ENCODE measurements at places on chromosomes 1 and 21. TPM values are rescaled to one million over a fixed set of nuclear protein-coding genes. Genes with fewer than 3 reads are reported as not detected.

DNA sequence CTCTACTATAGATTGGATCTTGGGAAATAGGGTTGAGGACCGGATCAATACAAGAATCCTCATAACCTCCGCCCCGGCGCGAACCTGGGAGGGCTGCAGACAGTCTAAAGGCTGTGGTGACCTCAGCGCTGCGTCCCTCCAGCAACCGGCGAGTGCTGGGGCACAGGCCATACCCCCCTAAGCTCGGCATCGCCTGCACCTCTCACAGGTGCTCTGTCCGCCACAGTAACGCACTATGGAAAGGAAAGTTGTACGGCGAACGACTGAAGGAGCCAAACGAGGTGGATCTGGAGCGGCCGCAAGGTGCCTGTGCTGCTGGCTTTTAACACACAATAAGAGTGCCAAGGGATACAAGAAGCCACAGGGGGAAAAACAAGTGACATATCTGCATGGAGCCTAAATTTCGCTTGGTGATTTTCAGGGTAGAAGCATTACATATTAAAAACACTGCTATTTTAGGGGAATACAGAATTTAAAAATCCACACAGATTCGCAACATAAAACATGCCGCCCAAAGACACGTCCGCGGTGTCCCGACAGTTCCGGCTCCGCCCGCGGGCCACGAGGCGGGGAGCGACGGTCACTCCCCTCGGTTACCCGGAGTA, 1.4 kb upstream of the RBM15 start:
- H3K27ac ChIP-seq = peak overlapping the region; percentile 97
- H3K27me3 ChIP-seq = no peaks in the 10 kb centered on the region
- H3K36me3 ChIP-seq = peaks cover 23% of the 10 kb centered on the region
- H3K4me1 ChIP-seq = peaks cover 39% of the 10 kb centered on the region
- DNase-seq = peak; percentile 79

DNA sequence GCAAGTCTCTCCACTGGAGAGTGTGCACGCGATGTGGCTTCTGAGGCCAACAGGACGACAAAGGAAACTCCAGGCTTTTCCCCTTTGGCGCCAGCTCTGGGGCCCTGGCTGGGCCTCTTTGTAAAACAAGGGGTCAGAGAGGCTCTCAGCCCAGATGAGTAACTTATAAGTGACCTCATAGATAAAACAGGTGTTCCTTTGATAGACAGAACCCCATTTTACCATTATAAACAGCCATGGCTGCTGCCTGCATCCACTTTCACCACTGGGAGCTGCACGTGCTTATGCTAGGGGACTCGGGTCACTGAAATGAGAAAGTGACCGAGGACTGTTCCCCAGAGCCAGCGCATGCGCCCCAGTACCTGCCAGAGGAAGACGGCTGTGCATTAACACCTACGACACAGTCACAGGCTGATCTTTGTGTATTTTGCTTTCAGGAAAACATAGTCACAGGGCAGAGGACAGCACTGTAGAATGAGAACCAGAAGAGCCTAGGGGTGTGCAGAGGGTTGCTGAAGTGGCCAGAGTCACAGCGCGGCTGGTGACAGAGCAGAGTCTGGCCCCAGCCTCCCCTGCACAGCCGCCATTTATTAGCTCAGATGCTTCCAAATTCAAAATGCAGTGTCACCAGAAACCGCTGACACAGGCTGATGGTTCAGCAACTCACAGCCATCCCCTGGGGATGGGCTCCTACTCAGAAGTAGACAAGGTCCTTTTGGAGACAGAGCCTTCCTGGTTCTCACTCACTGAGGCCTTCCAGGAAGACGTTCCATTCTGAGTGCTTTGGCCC, 12.7 kb downstream of the RNF207 start:
- no peak overlapping the region for H3K27ac ChIP-seq
- H3K4me1 ChIP-seq = no peaks in the 10 kb centered on the region
- H3K36me3 ChIP-seq = peaks cover 8% of the 10 kb centered on the region
- H3K4me3 ChIP-seq = no peak overlapping the region
- no peak for DNase-seq
- no peaks in the 10 kb centered on the region for H3K27me3 ChIP-seq

DNA sequence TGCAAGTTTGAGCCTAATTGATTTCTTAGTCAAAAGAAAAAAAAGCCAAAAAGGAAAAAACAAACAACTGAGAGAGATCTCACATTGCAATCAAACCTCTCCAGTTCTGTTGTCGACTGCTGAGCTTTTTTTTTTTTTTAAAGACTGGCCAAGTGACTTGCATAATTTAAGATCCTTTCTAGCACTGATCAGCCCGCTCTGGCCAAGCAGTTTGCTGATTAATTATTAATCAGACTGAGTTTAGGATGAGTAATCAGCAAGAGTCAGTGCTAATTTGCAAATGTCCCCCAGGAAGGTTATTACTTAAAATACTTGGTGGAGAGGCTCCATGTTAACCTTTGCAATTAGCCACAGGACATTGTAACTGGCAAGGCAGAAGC, 39.3 kb downstream of the HMGB4 start:
- no peaks in the 10 kb centered on the region for H3K27me3 ChIP-seq
- H3K27ac ChIP-seq = no peak overlapping the region
- no peaks in the 10 kb centered on the region for H3K4me1 ChIP-seq
- DNase-seq = no peak

DNA sequence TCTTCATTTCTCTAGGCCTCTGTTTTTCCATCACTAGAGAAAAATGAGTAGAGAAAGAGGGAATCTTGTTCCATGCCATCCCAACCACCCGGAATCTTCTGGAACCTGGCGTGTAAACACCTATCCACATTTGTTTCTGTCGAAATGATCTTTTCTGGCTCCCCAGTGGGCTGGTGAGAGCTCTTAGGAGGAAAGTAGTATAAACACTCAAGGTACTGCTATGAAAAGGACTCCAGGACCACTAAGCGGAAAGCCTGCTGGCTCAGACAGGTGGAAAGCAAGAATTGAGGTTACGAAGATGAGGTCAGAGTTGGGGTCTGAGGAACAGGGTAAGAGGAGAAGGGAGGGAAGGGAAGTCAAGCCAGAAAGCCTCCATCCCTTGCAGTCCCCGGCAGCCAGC, 90.8 kb downstream of the PLXNA2 start:
- no peak overlapping the region for H3K27ac ChIP-seq
- H3K27me3 ChIP-seq = no peaks in the 10 kb centered on the region
- no peak overlapping the region for H3K4me3 ChIP-seq
- DNase-seq = no peak

DNA sequence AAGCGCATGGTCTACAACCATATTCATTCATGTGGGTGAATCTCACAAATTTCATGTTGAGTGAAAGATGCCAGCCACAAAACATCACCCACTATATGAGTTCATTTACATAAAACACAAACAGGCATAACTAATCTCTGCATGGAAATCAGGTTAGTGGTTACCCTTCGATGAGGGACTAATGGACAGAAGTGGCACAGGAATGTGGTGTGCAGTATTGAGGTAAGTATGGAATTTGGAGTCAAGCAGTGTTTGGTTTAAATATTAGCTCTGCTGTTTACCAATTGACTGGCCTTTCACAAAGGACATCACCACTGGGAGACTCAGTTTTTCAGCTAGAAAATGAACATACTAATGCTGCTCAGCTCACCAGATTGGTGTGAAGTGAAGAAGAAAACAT, 24.2 kb downstream of the CCDC185 start:
- no peaks in the 10 kb centered on the region for H3K4me1 ChIP-seq
- H3K27me3 ChIP-seq = no peaks in the 10 kb centered on the region
- H3K36me3 ChIP-seq = no peaks in the 10 kb centered on the region
- no peak overlapping the region for H3K4me3 ChIP-seq
- no peak overlapping the region for H3K27ac ChIP-seq
- DNase-seq = no peak

DNA sequence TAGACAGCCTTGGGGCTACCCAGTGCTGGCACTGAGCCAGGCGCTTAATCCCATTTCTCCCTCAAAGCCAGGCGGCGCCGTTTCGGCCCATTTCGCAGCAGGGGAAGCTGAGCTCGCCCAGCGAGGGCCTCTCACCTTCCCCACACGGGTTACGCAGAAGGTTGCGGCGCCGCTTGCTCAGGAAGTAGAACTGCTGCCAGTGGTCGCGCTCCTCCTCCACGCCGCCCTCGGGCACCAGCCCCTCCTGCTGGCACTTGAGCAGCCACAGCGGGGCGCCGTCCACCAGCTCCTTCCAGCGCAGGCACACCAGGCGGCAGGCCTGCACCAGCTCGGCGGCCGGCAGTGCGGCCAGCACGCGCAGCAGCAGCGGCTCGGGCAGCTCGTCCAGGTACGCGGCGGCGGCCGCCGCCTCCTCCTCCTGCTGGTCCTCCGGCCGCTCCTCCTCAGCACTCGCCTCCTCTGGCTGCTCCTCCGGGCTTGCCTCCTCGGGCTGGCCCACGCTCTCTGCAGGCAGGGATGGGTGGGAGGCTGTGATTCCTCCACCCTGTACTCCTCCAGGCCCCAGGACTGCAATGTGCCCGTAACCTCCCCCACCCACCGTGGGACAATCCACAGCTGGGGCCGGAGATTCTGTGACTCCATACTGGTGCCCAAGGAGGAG, 3.8 kb downstream of the FBXO2 start:
- no peak overlapping the region for H3K27ac ChIP-seq
- H3K27me3 ChIP-seq = no peaks in the 10 kb centered on the region
- peak overlapping the region; percentile 25 for H3K4me3 ChIP-seq
- H3K36me3 ChIP-seq = no peaks in the 10 kb centered on the region
- DNase-seq = peak; percentile 93
- H3K4me1 ChIP-seq = peaks cover 26% of the 10 kb centered on the region

DNA sequence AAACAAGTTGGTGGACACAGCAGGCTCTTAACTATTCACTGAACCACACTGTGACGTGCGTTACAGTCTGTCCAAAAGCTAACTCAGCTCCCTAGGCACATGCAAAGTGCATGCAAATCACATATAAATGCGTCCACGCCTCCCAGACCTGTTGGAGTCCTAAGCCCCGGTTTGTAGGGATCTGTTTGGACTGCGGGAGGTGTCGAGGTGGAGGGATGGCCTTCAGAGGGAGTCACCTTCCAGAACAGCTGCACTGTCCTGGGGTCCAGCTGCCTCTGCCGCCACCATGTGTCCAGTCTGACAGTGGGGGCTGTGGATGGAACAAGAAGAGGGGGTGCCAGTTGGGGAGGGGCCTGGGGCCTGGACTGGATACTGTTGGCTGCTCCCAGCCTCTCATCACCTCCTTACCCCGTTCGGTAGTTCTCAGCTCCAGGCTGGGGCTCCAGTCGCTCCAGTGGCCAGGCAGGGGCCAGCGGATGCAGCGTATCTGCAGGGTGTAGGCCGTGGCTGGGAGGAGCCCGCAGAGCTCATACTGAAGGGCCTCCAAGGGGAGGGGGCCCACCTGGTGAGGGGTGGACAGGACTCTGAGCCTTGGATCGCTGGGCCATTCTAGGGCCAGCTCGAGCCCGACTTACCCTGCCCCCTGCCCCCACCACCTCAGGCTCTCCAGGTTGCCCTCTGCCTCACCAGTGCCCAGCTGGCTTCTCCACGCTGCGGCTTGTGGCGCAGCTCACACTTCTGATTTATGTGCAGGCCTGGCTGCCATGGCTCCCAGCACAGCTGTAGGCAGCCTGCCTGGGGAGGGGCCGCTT, 7.9 kb upstream of the MRPS15 start:
- peak; percentile 62 for DNase-seq
- H3K4me3 ChIP-seq = no peak overlapping the region
- H3K27me3 ChIP-seq = no peaks in the 10 kb centered on the region
- no peaks in the 10 kb centered on the region for H3K4me1 ChIP-seq
- H3K27ac ChIP-seq = no peak overlapping the region

DNA sequence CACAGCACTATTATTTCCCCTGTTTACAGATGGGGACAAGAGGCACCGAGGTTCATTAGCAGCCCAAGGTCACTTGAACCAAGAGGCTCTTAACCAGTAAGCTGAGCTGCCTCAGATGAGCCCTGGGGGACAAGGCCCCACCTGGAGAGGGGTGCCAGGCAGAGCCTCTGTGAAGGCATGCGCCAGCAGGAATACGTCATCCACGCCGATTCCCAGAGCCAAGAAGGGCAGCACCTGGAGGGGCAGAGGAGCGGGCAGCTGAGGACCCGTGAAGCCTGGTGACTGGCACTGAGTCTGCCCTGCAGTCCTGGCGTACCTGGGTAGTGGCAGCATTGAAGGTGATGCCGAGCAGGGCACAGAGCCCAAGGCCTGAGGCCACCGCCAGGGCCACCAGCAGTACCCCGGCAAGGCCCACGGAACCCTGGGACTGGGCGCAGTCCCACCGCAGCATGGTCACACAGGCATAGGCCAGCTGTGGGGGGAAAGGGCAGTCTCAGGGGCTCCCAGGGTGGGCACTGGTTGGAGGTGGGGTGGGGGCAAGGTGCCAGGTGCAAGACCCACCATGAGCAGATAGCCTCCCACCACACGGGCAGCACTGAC, 14.1 kb downstream of the PTCH2 start:
- DNase-seq = no peak
- H3K36me3 ChIP-seq = no peaks in the 10 kb centered on the region
- no peak overlapping the region for H3K4me3 ChIP-seq
- no peak overlapping the region for H3K27ac ChIP-seq
- H3K27me3 ChIP-seq = no peaks in the 10 kb centered on the region

DNA sequence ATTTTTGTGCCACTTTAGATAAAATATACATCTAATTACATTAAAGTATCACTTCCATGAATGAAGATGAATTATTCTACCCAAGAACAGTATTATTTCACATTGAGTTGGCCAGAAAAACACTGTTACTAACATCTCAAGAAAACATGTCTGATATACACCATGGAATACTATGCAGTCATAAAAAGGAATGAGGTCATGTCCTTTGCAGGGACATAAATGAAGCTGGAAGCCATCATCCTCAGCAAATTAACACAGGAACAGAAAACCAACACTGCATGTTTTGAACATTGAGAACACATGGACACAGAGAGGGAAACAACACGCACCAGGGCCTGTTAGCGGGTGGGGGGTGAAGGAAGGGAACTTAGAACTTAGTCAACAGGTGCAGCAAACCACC, 69.0 kb downstream of the TESK2 start:
- H3K4me1 ChIP-seq = no peaks in the 10 kb centered on the region
- no peaks in the 10 kb centered on the region for H3K36me3 ChIP-seq
- no peak overlapping the region for H3K4me3 ChIP-seq
- no peak overlapping the region for H3K27ac ChIP-seq
- no peaks in the 10 kb centered on the region for H3K27me3 ChIP-seq

- H3K4me1 ChIP-seq = peaks cover 48% of the 10 kb centered on the region
- H3K27me3 ChIP-seq = no peaks in the 10 kb centered on the region
- H3K27ac ChIP-seq = peak overlapping the region; percentile 93
- DNase-seq = no peak
Measured at GRCh38 chr1:23553231-23554126, 5.8 kb downstream of the ID3 start.

The PTTG1IP gene
- 244 TPM for total RNA-seq

The PODN gene
- total RNA-seq = 56.5 TPM

The ZBTB37 gene
- 14.7 TPM for total RNA-seq

The GOLT1A gene
- total RNA-seq = 22.4 TPM

The RBBP4 gene
- 156 TPM for total RNA-seq

The PCP4 gene
- 1.0 TPM for total RNA-seq

The ZNF695 gene
- not detected for total RNA-seq
